ENCODE measurements at places on chromosomes 13 and 19.

DNA sequence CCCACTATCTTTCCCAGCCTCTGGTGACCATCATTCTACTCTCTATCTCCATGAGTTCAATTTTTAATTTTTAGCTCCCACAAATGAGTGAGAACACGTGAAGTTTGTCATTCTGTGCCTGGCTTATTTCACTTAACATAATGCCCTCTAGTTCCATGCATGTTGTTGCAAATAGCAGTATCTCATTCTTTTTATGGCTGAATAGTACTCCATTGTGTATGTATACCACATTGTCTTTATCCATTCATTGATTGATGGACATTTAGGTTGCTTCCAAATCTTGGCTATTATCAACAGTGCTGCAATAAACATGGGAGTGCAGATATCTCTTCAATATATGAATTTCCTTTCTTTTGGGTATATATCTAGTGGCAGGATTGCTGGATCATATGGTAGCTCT lies 22.9 kb upstream of the ZFP82 start:
- DNase-seq = no peak

DNA sequence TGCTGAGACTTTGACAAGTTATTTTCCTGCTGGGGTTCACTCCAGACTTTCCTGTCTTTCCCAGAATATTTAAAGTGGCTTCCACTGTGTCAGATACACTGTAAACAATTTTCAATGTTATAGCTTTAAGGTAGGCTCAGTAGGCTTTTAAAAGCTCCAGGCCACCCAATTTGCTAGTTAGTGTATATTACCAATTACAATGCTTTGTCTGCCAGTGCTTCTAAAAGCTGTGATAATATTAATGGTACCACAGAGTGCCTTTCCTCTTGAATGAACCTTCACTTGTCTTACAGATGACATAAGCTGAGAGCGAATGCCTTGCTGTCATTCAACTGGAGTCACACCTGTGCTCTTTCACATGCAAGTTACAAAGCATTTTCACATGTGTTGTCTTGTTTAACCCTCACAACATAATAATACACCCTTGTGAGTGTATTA lies 239.7 kb upstream of the HTR2A start:
- no peak for DNase-seq

DNA sequence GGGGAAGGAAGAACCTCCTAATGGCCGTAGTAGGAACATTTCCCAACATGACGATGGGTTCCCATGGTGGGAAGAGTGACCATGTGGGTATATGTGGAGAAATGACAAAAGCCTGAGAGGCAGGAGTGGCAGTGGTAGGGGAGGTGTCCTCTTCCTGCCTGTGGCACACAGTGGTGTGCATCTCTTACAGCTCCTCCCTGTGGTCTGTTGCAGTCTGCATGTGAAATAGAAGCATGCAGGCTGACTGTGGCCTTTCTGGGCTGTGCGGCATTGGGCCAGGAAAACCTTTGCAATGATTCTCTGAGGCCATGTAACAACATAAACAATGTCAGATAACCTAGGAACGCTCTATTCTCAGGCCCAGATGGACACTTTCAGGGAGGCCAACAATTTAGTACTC lies 84.0 kb downstream of the LACC1 start:
- no peak for DNase-seq

- no peak for DNase-seq
Measured at GRCh38 chr13:66328476-66328875, 901.7 kb downstream of the PCDH9 start.

GRCh38 chr13:71842003-71842402 lies 25.0 kb downstream of the DACH1 start:
- no peak for DNase-seq

- no peak for DNase-seq
Measured at GRCh38 chr13:24180750-24181377, 20.3 kb downstream of the SPATA13 start.

GRCh38 chr19:31907661-31908060 lies 437.7 kb upstream of the ZNF507 start:
- no peak for DNase-seq

GRCh38 chr19:13700621-13701020 lies 63.7 kb upstream of the MRI1 start:
- DNase-seq = no peak

- no peak for DNase-seq
Measured at GRCh38 chr19:11159598-11160439, 4.2 kb upstream of the SPC24 start.

- no peak for DNase-seq
Measured at GRCh38 chr13:30431269-30431940, 9.1 kb downstream of the UBE2L5 start.

- DNase-seq = peak; percentile 61
Measured at GRCh38 chr19:11673608-11674041, 65.1 kb downstream of the ZNF823 start.

DNA sequence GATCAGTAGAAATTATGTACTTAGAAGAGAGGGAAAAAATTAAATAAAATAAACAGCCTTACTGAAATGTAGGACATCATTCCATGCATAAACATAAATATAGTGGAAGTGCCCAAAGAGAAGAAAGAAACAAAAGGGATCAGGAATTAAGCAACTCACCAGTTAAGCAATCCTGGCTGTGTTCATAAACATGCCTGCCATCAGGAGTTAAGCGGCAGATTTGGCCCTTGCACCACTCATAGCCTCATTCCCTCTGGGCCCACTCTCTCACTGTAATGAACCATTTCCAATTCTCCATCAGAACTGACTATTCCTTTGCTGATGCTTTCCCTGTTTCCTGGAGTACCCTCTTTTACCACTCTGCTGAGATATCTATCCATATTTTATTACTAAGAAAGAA lies 281.4 kb downstream of the LHFPL6 start:
- no peak for DNase-seq

GRCh38 chr13:98458431-98458830 lies 118.5 kb downstream of the STK24 start:
- no peak for DNase-seq

GRCh38 chr13:49521224-49521623 lies 25.5 kb downstream of the PHF11 start:
- DNase-seq = no peak

- DNase-seq = no peak
Measured at GRCh38 chr13:53953183-53953582, 924.6 kb downstream of the OLFM4 start.

GRCh38 chr19:39410017-39410830 lies 2.2 kb upstream of the PLEKHG2 start:
- peak; percentile 83 for DNase-seq

DNA sequence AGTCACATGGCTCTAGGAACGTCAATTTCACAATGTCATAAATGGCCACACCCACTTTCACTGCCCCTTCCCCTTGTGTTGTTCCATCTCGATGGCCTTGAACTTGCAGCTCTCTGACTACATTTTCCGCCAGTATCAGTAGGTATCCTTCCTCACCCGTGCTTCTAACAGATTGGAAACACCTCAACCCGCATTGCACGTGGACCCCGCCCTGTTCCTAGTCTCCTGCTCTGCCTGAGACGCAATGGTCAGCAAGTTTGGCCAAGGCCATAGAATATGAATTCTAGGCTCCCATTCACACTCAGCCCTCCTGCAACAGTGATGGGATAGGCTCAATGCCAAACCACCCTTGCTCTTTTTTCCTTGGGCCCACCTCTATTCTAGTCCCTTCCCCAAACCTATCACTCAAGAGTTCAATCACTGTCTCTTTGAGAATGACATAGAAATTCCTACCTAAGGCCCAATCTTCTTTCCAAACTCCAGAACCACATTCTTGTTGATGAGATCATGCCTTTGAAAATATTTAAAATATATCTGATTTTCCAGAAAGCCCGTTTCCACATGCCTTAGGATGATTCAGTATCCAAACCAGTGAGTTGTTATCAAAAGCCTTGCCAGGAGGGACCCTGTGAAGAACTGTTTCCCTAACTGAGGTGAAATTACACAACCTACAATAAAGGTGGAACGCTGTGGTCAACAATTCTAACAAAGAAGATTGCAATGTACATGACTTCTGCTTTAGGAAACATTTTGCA lies 334.6 kb downstream of the MYO16 start:
- no peak for DNase-seq

GRCh38 chr13:23504180-23504579 lies 66.0 kb upstream of the TNFRSF19 start:
- no peak for DNase-seq

DNA sequence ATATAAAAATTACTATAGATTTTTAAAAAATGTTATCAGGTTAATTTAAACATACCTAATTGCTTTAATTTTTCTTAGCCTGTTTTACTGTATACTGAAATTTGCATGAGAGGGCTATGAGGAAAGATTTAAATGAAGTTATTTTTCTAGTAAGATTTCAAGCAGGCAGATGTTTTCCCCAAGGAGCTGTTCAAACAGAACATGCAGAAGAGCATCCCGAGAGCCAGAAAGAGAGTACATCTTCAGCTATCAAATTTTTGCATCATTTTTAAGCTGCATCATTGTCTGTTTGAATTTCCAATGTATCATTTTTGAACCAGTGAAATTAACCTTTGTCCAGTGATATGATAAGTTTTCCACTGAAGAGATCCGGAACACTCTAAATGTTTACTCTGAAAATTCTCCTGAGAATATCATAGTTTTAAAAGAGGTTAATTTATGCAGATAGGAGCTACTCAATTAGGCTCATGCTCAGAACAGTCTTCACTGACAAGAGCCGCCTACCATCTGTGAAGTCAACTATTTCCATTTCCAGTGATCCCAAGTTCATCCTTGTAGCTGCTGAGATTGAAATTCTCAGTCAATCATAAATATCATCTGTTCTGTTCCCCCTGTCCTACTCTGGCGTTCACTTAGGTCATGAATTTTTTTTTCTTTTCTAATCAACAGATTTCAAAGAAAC lies 467.7 kb upstream of the NBEA start:
- DNase-seq = no peak

DNA sequence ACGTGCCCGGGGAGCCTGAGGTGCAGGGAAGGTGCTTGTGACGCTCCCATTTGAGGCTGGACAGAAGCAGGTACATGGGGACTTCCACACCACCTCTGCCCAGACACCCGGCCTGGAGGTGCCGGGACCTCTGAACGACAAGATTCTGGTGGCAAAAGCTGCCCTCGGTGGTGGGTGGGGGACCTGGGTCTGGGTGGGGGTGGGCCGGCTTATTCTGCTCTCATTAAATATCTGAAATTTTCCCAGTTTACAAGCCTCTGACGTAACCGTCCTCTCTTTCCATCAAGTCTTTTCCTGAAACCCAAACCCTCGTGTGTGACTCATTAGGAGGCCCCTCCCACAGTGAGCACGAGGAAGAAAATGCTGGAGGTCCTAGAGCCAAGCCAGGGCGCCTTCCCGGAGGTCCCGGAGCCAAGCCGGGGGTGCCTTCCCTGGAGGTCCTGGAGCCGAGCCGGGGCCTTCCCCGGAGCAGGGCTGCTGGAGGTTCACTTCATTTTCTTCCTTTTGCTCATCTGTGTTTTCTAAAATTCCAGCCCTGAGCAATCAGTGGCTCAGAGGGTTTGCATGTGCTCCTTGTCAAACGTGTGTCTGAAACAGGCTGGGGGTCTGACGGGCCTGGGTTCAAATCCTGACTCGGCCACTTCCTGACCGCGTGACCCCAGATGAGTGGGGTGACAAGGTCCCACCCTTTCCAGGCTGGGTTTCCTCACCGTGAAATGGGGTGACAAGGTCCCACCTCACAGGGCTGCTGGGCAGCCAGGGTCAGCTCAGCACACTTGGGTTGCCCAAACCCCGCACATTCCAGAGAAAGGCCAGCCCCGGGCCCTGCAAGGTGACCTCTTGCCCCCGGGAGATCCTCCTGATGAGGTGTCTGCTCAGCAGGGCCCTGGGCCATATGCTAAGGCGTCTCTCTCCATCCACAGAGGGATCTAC lies 10.0 kb downstream of the CFD start:
- DNase-seq = no peak

GRCh38 chr13:100722517-100722916 lies 47.9 kb upstream of the TMTC4 start:
- no peak for DNase-seq

- peak; percentile 45 for DNase-seq
Measured at GRCh38 chr19:16285769-16286498, 38.7 kb upstream of the KLF2 start.

GRCh38 chr13:46179491-46179908 lies 2.5 kb downstream of the LCP1 start:
- peak; percentile 96 for DNase-seq

DNA sequence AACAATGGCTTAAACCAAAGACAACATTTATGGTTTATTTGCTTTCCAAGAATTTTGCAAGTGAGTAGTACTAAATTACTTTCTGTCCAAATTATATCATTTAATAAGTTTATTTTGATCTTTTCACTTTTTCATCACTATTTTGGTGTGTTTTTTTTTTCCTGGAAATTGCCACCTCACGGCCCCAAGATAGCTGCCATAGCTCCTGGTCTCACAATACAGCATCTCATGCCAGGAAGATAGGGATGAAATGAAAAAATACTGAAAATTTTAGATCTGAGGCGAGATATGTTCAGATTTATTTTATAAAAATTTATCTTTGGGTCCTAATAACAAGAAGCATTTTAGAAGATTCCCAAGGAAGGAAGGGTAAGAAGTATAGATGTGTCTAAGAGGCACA lies 6.9 kb upstream of the FPR3 start:
- DNase-seq = no peak

DNA sequence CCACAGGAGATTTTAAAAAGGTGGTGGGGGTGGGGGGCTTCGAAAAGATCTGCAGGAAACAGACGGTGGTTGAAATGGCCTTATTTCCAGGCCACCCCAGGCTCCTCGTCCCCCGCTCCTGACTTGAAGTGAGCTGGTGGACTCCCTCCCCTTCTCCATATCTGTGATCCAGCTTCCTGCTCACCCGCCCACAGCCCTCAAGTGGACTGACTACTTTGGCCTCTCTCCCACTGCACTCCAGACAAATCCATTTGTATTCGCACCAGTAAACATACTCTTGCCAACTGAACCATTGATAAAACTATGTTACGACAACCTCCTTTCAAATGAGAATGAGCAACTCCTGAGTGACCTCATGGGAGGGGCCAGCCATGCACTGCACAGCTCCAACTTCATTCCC lies 259.5 kb downstream of the COL4A1 start:
- DNase-seq = peak; percentile 74

GRCh38 chr13:51805925-51806324 lies 2.0 kb upstream of the DHRS12 start:
- DNase-seq = no peak

DNA sequence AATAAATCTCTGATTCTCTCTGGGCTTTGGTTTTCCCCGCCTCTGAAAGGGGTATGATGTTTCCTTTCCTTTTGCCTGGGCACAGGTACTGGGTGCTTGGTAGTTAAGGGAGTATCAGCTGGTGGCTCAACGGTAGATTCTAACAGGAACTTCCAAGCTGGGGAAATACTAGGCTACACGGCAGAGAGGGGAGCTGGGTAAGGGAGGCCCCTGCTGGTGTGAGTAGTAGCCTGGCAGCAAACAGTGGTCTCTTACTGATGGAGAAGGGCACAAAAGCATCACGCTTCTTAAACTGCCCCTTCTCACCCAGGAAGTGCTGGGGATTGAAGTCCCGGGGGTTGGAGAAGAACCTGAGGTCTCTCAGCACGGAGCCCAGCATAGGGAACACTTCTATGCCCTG lies 26.9 kb upstream of the CYP2A7 start:
- DNase-seq = peak; percentile 75

- peak; percentile 71 for DNase-seq
Measured at GRCh38 chr13:78022164-78022877, 103.7 kb upstream of the EDNRB start.

All from common myeloid progenitor, CD34-positive (primary cell).